ENCODE measurements at places on chromosomes 1 and 21.

GRCh38 chr1:35406103-35406502 is 137.6 kb downstream of the ZMYM4 start:
- peak; percentile 15 for DNase-seq

DNA sequence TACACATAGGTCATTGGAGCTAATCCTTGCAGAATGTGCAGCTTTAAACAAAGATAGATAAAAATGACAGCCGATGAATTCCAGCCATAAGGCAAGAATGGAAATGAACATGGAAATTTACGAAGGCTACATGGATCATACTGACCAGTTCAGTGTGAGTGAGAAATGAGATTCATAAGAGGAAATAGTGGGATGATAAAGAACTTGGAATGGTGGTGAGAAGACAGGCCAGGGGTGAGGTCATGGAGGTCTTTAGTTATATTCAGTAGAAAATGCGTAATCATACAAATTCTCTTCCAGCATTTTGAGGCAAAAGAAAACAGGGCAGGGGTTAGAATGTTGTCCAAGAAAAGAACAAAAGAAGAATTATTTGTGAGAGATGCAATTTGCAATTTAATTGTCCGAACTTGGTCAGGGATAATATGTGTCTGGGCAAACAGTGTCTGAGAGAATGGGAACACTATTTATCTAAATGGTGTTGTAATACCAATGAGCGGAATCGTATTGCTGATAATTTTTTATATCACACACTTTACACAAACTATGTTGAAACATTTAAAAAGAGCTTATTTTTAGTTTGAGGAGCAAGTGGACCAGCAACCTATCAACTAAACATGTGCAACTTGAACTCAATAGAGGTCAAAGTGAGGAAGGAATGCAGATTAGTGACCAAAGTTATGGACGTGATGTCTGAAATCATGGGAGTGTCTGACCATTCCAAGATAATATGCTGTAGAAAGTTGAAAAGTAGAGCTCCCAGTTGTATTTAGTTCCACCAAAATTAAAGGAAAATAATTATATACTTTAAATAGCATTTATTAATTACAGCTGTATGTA is 739.0 kb upstream of the NCAM2 start:
- no peak for DNase-seq

DNA sequence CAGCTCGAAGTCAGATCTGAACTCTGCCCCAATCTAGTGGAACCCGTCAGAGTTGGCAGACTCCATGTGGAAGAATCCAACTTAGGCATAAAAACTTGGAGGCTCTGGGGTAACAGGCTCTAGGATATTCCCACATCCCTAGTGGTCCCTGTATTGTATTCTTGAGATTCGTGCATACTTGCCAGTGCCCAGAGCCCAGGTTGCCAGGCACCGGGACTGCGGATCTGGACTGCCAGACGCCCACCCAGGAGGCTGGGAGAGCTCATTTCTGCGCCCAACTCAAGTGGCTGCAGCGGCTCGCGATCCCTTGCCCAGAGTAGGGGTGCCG is 1.1 kb downstream of the GRIK1 start:
- no peak for DNase-seq

GRCh38 chr1:119187416-119187815 is 47.0 kb upstream of the WARS2 start:
- DNase-seq, result no peak

DNA sequence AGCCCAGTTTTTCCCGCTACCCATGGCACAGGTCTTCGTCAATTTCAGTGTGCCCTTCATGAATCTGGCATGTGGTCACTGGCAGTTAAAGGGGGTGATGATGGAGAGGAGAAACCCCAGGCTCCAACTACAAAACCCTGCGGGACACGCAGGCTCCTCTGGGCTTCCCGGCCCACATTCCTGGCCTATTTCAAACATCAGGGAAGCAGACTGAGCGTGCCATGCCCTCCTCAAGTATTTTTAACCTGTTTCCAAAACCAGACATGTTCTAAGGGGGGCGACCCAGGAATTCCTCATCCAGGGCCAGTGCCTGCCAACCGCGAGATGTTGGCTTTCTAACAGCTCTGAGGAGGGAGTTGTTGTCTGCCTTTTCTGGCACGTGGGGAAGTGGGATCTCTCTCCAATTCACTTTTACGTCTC is 85.1 kb downstream of the CAPZB start:
- DNase-seq, result peak; percentile 52

GRCh38 chr1:156025876-156026275 is 5.1 kb upstream of the SSR2 start:
- DNase-seq, result peak; percentile 51

GRCh38 chr1:205568469-205569361 is 63.1 kb downstream of the ELK4 start:
- DNase-seq, result no peak

DNA sequence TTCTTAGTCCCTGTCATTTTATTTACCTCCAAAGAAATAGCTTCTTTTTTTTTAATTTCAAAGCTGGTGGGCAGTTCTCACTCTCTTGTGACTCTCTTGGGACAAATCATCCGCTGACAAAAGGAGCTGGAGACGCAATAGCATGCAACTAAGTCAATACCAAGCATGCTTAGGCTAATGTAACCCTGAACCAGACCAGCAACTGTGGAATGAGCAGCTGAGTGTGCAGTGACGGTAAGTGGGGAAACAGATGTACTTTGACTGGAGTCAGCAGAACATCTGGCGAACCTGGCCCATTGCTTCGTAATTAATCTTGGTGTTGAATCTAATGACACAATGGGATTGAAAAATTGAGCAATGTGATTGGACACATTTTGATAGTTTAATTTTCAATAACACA is 280.7 kb upstream of the PLXNA2 start:
- DNase-seq, result no peak

GRCh38 chr1:85494904-85495266 is 29.9 kb upstream of the DDAH1 start:
- peak; percentile 46 for DNase-seq

GRCh38 chr1:38780133-38780532 is 79.4 kb downstream of the RRAGC start:
- no peak for DNase-seq
